Activated CD8-positive, alpha-beta T cell treated with anti-CD3 and anti-CD28 coated beads, Interleukin-2, amount 10 ng/mL, durations not matched to agents 7 days and 5 days (primary cell): ENCODE measurements at places on chromosomes 4 and X. TPM values are rescaled to one million over a fixed set of nuclear protein-coding genes. Genes with fewer than 3 reads are reported as not detected.

DNA sequence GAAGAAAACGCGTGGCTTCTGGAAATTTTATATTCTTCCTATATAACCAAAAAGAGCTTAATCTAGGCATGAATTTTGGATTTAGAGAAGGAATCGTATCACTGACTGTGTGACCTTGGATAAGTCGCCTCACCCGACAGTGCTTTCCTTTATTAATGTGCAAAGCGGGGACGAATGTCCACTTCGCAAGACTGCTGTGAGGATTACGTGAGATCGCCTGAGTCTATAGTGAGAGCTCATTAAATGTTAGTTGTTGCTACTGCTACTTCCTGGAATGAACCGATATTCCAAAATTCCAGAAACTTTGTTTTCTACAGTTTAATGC, 448 bp upstream of the TBC1D8B start:
- no peaks in the 10 kb centered on the region for H3K36me3 ChIP-seq
- DNase-seq = no peak
- no peak overlapping the region for H3K27ac ChIP-seq

DNA sequence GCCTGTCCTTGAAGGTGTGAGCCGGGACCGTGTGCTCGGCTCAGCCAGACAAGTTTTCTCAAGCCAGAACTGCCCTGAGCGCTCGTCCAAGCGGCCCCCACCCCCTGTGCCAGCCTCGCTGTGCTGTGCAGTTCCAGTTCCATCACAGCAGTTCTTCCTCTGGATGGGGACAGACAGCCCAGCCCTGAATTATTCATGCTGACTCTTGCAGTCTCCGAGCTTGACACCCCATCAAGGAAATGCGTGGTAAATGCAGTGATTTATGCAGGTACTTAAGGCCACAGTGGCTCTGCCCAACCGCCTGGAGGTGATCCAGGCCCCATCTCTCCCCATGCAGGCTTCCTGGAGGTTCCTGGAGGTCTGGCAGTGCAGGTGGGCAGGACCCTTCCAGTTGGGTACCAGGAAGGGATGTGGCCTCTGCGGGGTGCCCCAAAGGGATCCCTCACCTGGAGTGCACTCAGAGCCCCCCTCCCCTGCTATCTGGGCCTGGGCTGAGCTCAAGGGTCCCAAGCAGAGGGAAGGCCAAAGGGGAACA, 44.8 kb upstream of the HMX1 start:
- no peaks in the 10 kb centered on the region for H3K27me3 ChIP-seq
- no peak for DNase-seq
- H3K4me3 ChIP-seq = no peak overlapping the region

- peaks cover 7% of the 10 kb centered on the region for H3K36me3 ChIP-seq
- no peak overlapping the region for H3K27ac ChIP-seq
- DNase-seq = no peak
- H3K27me3 ChIP-seq = no peaks in the 10 kb centered on the region
Observed at GRCh38 chr4:55358246-55358645, 12.2 kb downstream of the SRD5A3 start.

LRRC66 gene
- total RNA-seq = 0.08 TPM

FAM199X gene
- 12.7 TPM for total RNA-seq

ZCCHC4 gene
- total RNA-seq = 11.4 TPM

NEIL3 gene
- 33.7 TPM for total RNA-seq

POU3F4 gene
- total RNA-seq = not detected
